ENCODE measurements at places on chromosomes 5 and 9.

- DNase-seq: no peak
Observed at GRCh38 chr5:146633323-146633764, 117.4 kb upstream of the GPR151 start.

DNA sequence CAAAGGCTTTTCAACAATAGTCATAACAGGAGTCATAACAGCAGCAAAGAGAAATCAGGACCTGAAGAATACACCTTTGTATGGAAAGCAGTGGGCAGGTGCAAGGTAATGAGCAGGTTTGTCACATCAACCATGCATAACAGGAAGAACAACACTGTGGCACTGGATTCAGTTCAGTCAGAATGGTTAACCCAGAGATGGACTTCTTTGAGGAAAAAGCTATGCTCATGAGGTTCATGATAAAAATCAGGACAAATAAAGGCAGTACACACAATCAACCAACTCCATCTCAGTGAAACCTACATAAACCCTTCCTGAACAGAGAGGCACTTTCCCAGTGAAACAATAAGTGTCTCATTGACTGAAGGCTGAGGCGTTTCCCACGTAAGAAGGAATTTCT is 27.0 kb downstream of the ABITRAM start:
- no peak for DNase-seq

- DNase-seq: no peak
Observed at GRCh38 chr5:28548856-28549255, 1510.5 kb upstream of the CDH9 start.

DNA sequence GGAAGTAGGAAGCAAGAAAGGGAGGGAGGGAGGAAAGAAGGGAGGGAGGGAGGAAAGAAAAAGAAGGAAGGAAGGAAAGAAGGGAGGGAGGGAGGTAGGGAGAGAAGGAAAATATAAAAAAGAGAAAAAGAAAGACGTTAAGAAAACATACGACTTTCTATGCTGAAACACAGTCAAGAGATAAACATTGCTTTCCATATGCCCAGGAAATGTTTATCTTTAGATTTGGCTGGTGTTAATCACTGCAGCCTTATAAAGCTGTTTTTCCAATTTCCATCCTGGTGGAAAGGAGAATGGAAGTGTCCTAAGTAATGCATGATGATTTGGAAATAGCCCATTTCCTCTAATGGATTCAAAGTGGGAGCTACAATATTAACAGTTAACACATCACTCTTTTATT is 524.3 kb downstream of the MTRR start:
- DNase-seq: no peak

DNA sequence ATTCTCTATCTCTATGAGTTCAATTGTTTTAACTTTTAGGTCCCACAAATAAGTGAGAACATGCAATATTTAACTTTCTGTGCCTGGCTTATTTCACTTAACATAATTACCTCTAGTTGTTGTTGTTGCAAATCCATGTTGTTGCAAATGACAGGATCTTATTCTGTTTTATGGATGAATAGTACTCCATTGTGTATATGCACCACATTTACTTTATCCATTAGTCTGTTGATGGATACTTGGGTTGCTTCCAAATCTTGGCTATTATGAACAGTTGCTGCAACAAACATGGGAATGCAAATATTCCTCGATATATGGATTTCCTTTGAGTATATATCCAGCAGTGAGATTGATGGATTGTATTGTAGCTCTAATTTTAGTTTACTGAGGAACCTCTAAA is 36.3 kb downstream of the MEGF9 start:
- no peak for DNase-seq

DNA sequence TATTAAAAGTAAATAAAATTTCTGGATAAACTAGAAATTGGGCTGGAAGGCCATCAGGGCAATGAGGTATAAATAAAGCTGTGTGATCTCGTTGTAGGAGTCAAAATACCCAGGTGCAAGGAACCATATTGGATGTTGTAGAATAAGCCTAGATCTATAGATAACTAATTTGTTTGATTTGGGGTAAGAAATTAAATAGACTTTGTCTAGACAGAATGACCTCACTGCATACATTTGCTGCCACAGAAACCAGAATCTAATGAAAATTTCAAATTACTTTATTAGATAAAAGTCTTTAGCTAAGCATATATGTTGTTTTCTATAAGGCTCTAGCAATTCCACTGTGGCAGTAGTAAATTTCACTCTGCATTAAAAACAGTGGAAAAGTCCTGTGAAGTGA is 225.2 kb upstream of the ITGA1 start:
- DNase-seq: no peak

- DNase-seq: no peak
Observed at GRCh38 chr5:67372887-67373286, 176.3 kb upstream of the CD180 start.

- no peak for DNase-seq
Observed at GRCh38 chr5:52043543-52043942, 660.3 kb downstream of the ISL1 start.
